ENCODE measurements at places on chromosomes 3 and 15.

GRCh38 chr3:142947799-142948575, 15.5 kb downstream of the PAQR9 start:
- DNase-seq, result peak; percentile 8

DNA sequence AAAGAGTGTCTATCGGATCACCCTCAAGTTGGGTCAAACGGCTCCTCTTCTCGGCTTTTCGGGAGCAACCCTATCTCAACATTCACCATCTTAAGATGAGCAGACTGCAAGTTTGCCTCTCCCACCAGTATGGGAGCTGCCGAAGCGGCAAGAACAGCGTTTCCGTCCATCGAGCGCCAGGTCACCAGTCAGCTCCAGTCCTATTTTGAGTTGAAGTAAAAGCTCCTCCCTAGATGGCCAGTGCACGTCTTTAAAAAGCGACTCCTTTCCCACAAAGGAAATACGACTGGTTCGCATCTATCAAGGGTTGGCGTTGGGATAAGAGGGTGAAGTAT, 369 bp upstream of the U2SURP start:
- peak; percentile 26 for DNase-seq

GRCh38 chr15:62928242-62928999, 114.1 kb upstream of the TPM1 start:
- DNase-seq, result no peak

DNA sequence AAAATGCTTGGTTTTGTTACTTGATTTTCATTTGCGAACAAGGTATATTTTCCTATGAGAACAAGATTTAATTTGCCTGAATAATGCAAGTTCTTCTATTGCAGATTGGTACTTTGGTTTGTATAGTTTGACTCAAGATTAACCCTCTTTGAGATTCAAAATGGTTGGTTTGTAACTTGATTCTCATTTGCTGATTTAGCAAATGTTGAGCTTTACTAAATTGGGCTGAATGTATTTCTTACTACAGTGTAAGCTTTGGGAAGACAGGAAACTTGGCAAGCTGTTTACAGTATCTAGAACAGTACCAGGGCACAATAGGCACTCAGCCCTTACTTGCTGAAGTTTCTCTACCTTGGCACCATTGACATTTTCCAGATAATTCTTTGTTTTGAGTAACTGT, 3.7 kb upstream of the SYNPR start:
- no peak for DNase-seq

DNA sequence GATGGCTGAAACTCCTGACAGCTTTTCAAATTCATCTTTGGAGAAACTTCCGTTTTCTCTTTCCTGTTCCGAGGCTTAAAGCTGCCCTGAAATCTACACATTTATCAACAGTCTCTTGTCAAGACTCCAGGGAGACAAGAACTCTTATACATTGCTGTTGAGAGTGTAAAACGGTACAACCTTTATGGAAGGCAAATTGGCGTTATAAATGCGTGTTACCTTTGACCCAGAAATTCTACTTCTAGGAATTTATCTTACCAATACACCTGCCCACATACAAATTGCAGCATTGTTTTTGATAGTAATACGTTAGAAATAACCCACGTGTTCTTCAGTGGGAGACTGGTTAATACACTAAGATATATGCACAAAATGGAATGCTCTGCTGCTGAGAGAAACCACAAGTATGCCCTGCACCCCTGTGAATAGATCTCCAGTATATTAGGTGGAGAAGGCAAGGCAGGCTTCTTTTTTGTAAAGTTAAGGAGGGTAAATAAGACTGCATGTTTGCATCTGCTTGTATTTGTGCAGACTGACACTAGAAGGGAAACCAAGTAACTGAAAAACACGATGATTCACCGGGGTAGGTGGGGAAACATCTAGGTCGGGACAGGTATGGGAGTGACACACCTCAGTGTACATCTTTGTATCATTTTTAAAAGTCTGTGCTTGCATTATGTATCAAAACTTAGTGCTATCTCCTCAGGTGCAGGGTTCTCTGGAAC, 97.5 kb downstream of the IGF1R start:
- DNase-seq, result no peak

GRCh38 chr3:1929788-1930414, 168.8 kb upstream of the CNTN4 start:
- DNase-seq, result no peak

DNA sequence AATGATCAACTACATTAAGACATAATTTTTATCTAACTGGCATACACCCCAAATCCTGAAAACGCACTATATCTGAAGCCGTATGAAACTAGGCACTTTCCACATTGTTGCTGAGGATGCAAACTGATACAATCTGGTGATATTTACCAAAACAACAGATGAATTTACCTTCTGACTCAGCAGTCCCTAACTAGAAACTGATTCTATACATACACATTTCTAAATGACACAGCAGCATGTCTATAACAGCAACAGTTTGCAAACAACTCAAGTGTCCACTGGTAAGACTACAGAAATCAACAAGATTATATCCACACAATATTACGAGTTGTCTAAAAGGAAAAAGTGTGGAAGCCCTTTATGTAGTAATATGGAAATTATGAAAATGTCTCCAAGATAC, 22.9 kb downstream of the SECISBP2L start:
- DNase-seq, result no peak

- no peak for DNase-seq
These were observed 7.9 kb downstream of the CCDC71 start for GRCh38 chr3:49158103-49158709.

GRCh38 chr15:67911727-67912126, 71.9 kb upstream of the RNU6-1 start:
- no peak for DNase-seq

DNA sequence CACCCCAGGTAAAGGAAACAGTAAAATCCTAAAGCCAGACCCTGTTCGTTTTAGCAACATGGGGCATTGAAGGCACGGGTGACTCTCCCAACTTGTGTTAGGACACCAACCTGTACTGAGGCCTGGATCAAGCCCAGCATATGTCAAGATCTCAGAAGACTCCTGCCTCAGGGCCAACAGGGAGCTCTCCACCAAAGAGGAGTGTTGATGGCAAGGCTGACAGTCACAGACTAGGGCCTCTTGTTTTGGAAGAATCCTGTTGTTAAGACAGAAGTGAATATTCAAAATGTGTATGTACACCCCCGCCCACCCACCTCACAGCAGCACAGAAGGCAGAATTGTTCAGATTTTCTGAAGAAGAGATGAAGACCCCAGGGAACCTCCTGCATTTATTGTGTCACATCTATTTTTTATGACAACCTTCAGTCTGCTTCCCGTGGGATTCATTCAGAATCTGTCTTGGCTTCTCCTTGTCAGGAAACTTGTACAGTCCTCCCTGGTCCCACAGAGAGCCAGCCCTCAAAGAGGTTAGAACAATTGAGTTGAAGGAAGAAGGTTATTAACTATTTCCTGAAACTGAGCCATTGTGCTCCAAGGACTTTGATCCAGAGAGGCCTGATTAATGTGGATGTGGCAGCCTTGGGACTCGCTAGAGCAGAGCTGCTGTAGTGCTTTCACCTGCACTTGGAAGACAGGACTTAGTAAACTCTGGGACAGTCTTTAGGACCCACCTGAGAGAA, 61.7 kb upstream of the PLXNA1 start:
- no peak for DNase-seq

DNA sequence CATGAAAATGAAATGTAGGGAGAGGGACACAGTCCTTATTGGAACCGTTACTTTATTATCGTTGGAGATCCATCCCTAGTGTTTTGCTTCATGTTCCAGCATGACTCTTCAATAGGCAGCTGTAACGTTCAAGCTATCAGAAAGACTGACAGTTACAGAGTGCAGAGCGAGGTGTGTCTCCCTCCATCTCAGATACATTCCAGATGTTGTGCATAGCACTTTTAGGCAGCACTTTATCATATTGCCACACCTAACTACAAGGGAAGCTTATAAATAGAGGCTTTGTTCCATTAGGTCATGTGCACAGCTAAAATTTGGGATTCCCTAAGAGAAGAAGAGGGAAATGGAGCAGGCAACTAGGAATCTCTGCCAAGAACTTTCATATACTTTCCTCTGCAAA, 1009.6 kb downstream of the ROBO2 start:
- no peak for DNase-seq

DNA sequence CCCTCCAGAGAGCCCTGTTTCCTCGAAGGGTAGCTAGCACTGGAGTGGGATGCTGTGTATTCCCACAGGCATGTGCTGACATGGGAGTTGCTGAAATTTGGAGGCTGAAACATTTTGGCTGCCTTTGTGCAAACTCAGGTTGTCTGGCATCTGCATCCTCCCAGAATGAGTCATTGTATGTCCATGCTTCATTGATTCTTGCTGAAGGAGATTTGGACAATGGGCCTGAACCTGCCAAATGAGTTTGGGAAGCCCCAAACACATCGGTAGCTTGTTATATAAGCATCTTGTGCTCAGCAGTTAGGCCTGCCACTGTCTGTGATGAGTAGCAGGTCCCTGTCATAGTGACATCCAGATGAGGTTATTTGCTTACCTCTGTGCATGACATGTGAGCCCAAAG, 160.0 kb downstream of the IL5RA start:
- DNase-seq, result no peak

- DNase-seq, result no peak
These were observed 9.5 kb downstream of the EDEM1 start for GRCh38 chr3:5197022-5197421.

DNA sequence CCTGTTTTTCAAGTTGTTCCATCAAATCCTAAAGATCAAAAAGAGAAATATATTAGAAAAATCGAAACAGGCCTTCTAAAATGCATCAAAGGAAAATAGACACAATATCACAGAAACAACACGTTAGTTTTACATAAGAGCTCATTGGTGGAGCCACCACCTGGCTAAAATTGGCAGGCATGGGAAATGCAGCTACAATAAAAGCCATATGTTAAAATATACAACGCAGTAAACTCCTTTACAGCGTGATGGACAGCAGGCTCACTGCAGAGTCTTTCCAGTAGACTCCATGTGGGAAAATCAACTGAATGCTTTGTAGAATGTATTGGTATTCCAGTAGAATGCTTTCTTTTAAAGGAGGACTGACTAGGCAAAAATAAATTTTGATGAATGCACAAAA, 40.9 kb upstream of the MYO5C start:
- no peak for DNase-seq

- DNase-seq, result no peak
These were observed 2.6 kb upstream of the PLOD2 start for GRCh38 chr3:146163584-146163983.

- no peak for DNase-seq
These were observed 134.3 kb downstream of the CGGBP1 start for GRCh38 chr3:87924485-87924884.

GRCh38 chr3:14403619-14404155, 1.3 kb downstream of the SLC6A6 start:
- DNase-seq, result no peak

GRCh38 chr3:48830715-48831114, 17.0 kb downstream of the PRKAR2A start:
- DNase-seq, result no peak

DNA sequence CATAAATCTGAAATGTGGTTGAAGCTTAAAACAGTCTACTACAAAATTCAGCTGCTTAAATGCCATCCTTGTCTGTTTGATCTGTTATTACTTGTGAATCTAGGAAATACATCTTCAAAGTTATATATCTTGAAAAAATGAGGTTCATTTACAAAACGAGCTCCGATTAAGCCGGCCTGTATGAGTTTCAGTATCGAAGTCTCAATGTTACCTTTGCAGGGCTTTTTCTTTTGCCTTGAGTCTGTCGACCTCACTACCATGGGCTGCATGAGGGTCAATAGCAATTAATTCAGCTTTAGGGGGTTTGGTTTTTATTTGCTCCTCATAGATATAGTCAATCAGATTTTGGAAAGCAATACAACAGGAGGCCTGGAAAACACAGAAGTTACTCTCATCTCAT, 23.2 kb downstream of the ERICH6 start:
- DNase-seq, result no peak

DNA sequence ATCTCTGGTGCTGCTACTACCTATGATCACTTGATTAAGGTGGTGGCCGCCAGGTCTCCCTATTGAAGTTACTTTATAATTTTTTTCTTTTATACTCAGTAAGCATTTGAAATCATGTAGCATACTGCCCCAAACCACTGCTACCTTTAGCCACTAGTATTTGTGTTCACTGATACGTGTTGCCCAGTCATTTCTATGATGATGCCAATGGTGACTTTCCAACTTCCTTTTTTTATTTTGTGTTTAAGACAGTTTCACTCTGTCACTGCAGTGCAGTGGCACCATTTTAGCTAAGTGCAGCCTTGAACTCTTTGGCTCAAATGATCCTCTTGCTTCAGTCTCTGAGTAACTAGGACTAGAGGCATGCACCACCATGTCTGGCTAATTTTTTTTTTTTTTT, 598.2 kb downstream of the NAALADL2 start:
- DNase-seq, result no peak

DNA sequence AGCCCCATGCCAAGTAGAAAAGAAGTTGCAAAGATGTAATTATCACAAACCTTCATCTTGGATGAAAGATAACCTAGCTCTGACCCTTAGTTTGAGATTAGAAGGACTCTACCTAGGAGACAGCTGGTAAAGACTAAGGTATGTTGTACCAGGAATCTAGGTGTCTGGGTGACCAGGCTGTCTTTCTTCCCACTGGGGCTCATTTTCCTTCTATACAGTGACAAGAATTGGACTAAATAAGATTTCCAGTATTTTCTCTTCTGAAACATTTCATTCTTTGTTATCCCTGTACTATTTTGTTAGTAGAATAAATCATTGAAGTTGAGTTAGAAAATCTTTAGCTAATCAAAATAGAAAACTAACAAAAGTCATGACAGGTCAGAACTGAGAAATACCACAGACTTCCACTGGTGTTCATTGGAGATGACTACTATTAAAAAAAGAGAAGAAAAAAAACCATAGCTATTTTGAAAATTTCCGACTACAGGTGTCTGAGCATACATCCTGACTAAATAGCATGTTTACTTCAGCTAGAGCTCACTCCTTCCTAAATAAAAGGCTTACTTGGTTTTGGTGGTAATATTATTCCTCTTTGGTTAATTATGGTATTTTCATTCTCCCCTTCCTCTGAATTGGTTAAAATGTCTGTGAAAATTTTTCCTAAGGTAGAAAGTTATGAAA, 10.1 kb downstream of the TGFBR2 start:
- DNase-seq, result no peak

- DNase-seq, result no peak
These were observed 754.1 kb downstream of the GRM7 start for GRCh38 chr3:7615043-7615442.

DNA sequence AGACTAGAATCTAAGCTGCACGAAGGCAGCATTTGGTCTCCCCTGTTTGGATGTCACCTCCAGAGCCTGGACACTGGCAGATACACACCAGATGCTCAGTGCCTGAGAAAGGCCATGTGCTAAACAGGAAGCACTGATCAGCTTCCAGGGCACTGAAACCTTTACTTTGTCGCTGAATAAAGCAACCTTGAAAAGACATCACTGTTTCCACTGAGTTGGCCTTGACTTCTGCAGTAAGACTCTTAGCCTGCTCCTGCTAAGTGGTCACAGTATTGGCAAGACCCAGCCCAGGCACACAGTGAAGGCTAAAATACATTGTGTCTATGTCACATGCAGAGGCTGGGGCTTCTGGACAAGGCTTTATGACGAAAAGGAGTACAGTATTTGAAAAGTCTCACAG, 104.3 kb upstream of the ICE2 start:
- no peak for DNase-seq
